ENCODE measurements at places on chromosomes 5 and 9.
A peak's percentile ranks its signal among the peaks of the same experiment; 100 is the strongest.

- DNase-seq, result peak; percentile 97
These were observed 217.2 kb upstream of the DAPK1 start for GRCh38 chr9:87280421-87280820.

DNA sequence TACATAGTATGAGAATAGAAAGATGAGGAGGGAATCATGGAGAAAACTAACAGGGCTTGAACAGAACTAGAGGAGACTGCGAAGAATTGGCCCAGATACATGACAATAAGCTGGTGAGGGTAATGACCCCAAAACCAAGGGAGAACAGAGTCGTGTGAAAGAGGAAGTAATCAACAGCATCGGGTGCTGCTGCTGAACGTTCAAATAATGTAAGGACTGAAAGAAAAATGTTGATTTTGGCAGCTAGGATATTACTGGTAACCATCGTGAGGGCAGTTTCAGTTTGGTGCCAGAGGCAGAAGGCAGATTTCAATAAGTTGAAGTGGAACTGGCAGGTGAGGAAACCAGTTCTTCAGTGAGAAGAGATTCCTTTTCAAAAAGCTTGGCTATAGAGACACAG, 66.8 kb upstream of the SMC2 start:
- DNase-seq, result no peak

DNA sequence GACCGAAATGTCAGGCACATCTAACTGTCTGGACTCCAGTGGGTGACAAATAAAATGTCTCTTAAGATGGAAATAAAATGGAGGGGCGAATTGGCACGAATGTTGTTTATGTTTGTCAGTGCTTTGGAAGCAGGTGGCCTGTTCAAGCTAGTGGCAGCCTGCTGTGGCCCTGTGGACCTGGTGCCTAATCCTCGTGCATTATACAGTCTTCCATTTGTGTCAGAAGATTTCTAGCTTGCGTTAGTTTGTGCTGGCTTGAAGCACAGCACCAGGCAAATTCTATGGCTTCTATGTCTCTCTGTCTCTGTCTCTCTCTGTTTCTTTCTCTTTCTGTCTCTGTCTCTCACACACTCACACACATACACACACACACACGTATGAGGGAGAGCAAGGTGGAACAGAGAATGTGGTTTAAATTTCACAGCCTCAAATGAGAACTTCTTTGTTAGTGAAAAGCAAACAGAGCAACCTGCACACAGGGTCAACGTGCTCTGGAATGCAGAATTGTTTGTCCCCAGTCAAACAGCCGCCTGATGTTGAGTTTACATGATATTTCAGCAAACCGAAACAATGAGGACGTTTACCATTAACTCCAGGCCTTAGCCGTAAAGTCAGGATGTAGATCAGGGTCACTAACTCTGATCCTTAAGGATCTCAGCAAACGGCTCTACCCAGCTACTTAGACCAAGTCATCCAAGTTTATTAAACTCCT, 39.0 kb upstream of the CD180 start:
- no peak for DNase-seq

DNA sequence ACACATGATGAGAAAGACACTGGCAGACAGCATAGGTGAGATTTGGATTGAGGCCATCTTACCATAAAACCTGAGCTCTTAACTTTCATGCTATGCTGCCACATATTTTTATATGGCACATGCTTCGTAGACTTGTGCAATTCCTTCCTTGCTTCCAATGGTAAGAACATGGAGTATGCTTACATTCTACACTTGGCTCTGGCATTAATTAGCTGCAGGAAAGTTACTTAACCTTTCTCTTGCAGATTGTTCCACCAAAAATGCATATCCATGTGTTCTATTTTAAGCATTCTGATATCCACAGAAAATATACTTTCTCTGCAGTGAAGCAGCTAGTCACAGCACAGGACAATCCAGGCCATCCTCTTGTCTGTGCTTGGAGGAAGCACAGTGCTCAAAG, 119.4 kb downstream of the MPDZ start:
- DNase-seq, result peak; percentile 3

DNA sequence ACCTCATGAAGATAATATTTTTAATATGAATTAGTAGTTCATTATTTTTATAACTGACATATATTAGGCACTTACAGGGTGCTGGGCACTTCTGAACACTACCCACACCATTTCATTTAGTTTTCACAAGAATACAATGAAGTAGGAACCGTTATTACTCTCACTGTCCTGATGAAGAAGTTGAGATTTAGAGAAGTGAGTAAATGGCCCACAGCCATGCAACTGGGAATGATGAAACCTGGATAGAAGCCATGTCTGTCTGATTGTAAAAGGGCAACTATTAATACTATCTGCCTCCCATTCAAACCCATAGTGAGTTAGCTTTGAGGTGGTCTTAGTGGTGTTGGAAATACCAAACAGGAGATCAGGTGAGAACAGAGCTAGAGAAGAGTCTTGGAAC, 29.6 kb upstream of the OTULINL start:
- DNase-seq, result no peak

- DNase-seq, result no peak
These were observed 154.2 kb downstream of the CD180 start for GRCh38 chr5:67042176-67043003.

DNA sequence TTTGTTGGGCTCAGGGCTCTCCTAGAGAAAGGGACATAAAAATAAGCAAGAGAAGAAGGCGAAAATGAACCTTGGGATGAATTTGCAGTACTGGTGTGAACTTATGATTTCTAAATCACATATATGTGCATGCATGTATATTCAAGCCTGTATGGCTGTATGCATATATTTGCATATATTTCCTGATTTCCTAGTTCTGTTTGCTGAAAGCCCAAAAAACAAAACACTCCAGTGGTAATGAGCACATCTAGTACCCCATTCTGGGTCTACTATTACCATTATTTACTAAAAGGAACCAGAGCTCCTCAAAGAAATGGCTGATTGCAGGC, 7.3 kb downstream of the ZFP62 start:
- DNase-seq, result no peak

DNA sequence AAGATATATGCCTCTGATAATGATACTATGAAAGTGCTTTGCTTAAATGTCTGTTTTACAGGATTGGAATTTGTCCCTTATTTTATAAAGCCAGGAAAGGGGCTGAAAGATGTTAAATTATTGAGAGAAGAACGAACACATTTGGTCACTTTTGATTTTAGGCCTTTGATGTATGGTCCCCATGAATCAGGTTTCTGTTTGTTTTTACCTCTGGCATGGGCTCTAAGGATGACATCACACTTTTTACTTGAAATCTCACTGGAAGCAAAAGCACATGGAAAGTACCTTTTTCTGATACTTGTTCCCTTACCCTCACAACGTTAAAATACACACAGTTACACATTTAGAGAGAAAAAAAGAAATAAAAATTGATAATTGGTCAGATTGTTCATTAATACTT, 6.9 kb downstream of the OTULIN start:
- no peak for DNase-seq

- no peak for DNase-seq
These were observed 12.0 kb downstream of the LRRC26 start for GRCh38 chr9:137157618-137158415.

DNA sequence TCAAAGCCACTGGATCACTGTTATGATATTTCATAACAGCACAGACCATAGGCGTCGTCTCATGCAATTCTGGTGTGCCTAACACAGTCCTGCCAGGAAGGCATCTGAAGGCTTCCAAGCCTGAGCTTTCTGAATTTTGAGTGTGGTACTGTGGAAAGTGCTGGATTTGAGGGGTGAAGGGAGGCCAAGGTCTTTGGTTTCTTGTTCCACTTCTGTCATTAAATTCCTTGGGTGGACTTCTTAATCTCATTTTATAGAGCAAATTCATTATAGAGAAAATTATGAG, 441.3 kb upstream of the PIK3R1 start:
- DNase-seq, result no peak
